ENCODE measurements at places on chromosomes 1 and 21. TPM values are rescaled to one million over a fixed set of nuclear protein-coding genes. Genes with fewer than 3 reads are reported as not detected.
A peak's percentile ranks its signal among the peaks of the same experiment; 100 is the strongest.

The GFI1 gene
- polyA plus RNA-seq = not detected

The TMPRSS2 gene
- not detected for polyA plus RNA-seq

The PRR9 gene
- polyA plus RNA-seq = not detected

The FAM163A gene
- polyA plus RNA-seq = not detected

The ADGRL4 gene
- polyA plus RNA-seq = not detected

DNA sequence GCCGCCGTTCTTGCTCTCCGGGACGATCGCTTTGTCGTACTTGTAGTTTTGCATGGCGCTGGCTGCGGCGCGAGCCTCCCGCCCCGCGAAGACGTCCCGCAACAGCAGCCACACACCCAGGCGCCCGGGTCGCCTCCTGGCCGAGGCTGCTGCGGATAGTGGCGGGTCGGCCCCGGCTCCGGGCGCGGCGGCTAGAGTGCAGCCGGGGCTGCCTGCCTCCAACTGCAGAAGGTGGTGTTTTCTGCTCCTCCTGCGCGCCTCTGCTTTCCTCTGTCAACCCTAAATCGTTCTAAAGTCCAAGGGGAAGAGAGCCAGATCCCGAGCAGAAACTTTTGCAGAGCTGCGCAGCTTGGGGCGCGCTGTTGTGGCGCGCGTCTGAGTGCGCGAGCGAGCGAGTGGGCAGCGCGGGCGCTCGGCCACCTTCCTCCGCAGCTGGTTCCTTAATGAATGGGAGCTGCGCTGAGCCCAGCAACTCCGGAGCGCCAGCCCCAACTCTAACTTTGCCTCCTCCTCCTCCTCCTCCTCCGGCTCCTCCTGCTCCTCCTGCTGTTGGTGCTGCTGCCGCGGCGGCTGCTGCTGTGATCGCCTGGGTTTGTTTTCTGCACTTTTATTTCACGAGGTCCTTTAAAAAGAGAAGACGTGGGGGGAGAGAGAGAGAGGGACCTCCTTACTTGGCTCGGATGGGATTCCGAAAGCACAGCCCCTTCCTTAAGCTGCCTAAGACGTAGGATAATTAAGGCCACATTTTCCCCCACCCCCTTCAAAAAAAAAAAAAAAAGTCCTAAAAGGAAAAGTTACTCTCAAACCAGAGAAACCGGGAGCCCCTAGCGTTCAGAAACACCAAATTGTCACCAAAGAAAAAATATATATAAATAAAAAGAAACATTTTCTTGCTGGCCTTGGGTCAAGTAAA is at the start of gene PLPP3:
PLPP3 (minus strand) TSS at position 601 of the 913 bp plus-strand sequence; CDS start at position 54, 547 bp downstream.
- peaks cover 30% of the 10 kb centered on the region for H3K27me3 ChIP-seq
- peak within 1 kb of the TSS; percentile 90 for H3K4me3 ChIP-seq
- no peaks in the 10 kb centered on the region for H3K36me3 ChIP-seq
- no peak within 1 kb of the TSS for H3K27ac ChIP-seq
- peaks cover 6% of the 10 kb centered on the region for H3K4me1 ChIP-seq

GRCh38 chr1:117678246-117678977 is 72.6 kb downstream of the TENT5C start:
- DNase-seq = no peak
- H3K36me3 ChIP-seq = no peaks in the 10 kb centered on the region

DNA sequence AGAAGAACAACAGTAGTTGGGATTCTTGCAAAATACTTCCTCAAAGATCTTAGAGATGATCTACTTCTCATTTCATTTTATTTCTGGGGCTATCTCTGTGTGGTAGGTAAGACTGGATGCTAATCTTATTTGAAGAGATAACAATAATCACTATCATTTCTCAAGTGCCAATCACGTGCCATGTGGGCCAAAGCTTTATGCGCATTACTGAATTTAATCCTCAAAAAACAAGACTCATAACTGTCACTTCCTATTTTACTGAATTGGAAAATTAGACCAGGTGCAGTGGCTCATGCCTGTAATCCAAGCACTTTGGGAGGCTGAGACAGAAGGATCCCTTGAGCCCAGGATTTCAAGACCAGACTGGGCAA is 121.7 kb downstream of the KCNN3 start:
- peaks cover 40% of the 10 kb centered on the region for H3K4me1 ChIP-seq
- H3K27me3 ChIP-seq = no peaks in the 10 kb centered on the region
- H3K4me3 ChIP-seq = no peak overlapping the region
- no peak overlapping the region for H3K27ac ChIP-seq

- H3K4me3 ChIP-seq = no peak overlapping the region
- H3K36me3 ChIP-seq = peaks cover 17% of the 10 kb centered on the region
Measured at GRCh38 chr1:200399860-200400259, 10.0 kb downstream of the ZNF281 start.

All from CD14-positive monocyte (primary cell).